Natural killer cell (primary cell): ENCODE measurements at places on chromosomes 2 and 18. TPM values are rescaled to one million over a fixed set of nuclear protein-coding genes. Genes with fewer than 3 reads are reported as not detected.

Gene RTKN
- total RNA-seq = 11.0 TPM

Gene PPP1R1C
- total RNA-seq = not detected

Gene METTL4
- total RNA-seq = 11.3 TPM

Gene TWIST2
- not detected for total RNA-seq

Gene PLEK
- 333 TPM for total RNA-seq

Gene DSG1
- total RNA-seq = not detected

Gene COLEC12
- not detected for total RNA-seq

Gene ONECUT2
- total RNA-seq = not detected

Gene ABCG5
- not detected for total RNA-seq

Gene SULT1C2
- not detected for total RNA-seq

Gene TXNDC2
- not detected for total RNA-seq

Gene CCDC141
- 2.0 TPM for total RNA-seq

Gene COL4A4
- 2.3 TPM for total RNA-seq

Gene IL1F10
- total RNA-seq = not detected

Gene MYO5B
- total RNA-seq = not detected

Gene CPO
- not detected for total RNA-seq

Gene BMP10
- not detected for total RNA-seq

Gene HOXD9
- not detected for total RNA-seq

Gene SUPT7L
- 52.2 TPM for total RNA-seq

Gene VWC2L
- not detected for total RNA-seq

Gene RAX
- not detected for total RNA-seq
